COLO829 (cell line): ENCODE measurements at places on chromosomes 5 and 9.

DNA sequence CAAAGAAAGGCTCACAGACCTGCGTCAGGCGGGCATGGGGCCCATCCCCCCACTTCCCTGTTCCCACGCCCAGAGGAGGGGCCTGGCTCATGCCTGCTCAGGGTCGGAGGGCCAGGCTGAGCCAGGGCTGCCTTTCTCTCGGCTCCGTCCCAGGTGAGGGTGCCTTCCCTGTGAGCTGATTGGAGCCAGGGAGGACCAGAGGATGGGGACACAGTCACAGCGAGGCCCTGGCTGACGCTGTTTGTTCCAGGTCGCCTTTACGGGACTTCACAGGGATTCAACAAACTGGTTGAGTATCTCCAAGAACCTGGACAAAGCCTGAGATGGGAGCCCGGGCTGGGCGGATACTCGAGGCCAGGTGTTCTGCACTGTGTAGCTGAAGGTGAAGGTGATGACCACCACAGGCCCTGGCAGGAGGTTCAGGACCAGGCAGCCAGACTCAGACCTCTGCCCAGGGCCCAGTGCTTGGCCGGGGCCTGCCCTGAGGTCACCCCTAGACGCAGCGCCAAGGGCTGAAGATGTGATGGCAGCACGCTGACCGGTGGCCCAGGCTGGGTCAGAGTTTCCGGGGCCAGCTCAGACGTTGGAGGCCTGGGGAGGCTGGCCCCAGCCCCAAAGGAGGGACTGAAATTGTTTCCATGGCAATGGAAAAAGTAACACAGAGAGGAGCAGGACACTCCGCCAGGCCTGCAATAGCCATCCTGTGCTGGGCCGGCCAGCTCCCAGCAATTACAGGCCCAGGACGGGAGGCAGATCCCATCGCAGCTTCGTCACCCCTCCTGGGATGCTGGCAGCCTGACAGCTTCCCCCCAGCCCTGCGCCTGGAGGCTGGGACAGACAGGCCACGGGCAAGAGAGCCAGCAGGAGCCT, 65.3 kb upstream of the ADAMTS2 start:
- no peak for DNase-seq

- DNase-seq, result no peak
Observed at GRCh38 chr5:120228262-120229031, 235.7 kb upstream of the PRR16 start.

DNA sequence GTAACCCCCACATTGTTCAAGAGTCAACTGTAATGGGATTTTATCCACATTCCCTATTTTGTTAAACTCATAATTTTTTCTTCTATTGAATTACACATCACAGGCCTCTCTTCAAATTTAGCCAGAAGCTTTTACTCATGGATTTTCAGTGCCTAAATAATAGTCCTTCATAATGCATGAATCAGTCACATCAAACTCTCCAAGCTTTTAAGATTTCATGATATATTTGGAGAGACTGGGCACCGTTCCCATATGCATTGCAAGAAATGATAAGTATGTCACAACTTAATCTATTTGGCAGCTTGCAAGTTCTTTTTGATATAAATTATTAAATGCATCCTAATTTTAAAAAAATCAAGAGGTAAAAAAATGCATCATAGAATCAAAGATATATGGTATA, 465.9 kb downstream of the DMAC1 start:
- no peak for DNase-seq

DNA sequence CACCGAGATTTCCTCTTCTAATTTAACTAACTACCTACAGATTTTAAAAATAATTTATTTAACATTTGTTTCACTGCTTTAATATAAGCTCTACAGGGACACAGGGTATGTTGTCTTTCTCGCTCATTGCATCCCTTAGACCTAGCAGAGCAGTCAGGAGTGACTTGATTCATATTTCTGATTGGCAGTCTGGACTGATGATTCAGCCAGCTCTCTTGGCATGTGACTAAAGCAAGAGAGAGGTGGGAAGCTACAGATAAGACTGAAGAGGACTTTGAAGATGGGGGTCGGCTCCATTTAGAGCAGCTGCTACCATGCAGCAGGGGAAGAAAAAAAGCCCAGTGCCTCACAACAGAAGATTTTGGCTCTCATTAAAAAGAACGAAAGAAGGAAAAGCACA, 173.4 kb upstream of the STK32A start:
- no peak for DNase-seq

DNA sequence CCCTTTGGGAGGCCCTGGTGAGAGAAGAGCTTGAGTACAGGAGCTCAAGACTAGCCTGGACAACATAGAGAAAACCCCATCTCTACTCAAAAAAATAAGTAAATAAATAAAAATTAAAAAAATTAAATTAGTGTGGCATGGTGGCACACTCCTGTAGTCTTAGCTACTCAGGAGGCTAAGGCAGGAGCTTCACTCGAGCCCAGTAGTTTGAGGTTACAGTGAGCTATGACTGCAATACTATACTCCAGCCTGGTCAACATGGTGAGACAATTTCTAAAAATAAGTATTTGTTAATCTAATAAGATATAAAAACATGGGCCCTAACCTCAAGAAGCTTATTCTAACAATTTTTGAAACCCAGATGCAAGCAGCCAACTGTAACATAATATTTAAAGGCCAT, 7.6 kb downstream of the RNF38 start:
- DNase-seq, result no peak

- DNase-seq, result no peak
Observed at GRCh38 chr9:69379270-69379982, 54.4 kb downstream of the ENTREP1 start.

DNA sequence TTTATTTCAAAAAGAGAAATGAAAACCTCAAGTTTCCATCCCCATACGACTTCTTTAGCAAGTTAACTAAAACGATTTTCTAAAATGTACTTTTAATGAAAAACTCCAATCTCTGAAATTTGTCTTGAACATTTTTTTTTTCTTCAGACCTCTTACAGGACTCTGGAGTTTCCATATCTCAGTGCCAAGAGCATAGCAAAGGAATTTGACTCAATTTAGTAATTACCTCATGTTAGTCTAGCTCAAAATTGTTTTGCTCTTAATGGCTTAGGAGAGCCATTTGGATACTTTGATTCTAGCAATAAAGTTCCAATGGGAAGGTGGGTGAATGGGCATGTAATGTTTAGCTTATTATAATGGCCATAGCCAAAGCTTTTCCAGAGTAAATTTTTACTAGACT, 26.0 kb upstream of the SPATA31D4 start:
- DNase-seq, result no peak

DNA sequence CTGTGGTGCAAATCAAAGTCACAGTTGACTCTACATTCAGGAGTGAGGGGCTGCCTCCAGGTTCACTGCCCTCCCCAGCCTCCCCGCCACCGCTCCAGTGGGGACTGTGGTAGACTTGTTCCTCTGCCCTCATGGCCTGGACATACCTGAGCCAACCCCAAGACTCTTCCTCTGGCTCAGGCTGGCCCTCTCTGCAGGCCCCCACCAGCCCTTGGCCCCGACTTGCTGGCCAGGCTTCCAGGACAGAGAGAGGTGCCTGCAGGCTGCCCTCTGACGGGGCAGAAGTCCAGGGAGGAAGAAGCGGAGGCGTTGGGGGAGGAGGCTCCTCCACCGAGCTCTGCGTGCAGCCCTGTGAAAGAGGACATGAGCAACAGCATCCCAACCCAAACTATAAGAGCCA, 2.8 kb upstream of the SARDH start:
- no peak for DNase-seq

DNA sequence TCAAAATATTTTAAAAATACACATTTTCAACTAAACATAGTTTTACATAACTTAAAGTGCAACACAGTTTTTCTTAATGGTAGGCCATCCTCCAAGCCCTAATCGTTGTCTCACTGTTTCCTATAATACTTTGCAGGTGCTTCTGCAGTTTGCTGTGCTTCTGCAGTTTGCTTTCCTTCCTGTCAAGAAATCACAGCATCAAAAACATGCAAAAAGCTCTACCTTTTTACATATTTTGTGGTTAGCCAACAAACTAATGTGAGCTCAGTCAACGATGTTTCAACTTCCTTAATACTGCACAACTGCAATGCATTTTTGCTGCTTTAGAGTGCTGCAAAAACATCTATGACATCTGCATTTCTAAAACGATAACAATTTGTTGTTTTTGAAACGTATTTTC, 25.2 kb downstream of the EMB start:
- no peak for DNase-seq

DNA sequence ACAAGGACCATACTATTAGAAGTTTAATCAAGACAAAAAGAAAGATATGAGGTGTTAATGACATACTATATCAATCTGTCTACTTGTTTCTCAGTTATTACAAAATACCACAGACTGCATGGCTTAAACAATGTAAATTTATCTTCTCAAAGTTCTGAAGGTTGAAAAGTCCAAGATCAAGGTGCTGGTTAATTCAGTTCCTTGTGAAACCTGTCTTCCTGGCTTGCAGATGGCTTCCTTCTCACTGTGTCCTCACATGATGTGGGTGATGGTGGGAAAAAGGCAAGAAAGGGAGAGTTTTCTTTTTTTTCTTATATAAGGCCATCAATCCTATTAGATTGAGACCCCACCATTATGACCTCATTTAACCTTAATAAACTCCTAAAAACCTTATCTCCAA, 15.6 kb upstream of the SPINK14 start:
- no peak for DNase-seq

DNA sequence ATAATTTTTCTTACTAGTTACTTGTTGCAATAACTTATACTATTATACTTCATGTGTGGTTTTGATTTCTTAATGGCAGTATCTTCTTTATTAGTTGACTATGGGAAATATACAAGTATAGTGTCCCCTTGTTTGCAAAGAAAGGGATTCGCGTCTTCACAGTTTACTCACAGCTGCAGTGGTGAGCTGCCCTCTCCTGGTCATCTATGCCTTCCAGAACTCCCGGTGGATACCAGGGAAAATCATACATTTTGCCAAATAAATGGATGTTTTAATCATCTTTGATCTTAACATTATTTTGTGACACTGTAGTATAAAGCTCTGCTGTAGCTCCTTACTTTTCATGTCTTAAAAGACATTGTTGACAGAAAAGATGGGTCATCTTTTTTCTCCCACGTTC, 142.0 kb downstream of the ZCCHC7 start:
- peak; percentile 10 for DNase-seq

GRCh38 chr5:78505860-78506259, 142.7 kb downstream of the LHFPL2 start:
- DNase-seq, result no peak

DNA sequence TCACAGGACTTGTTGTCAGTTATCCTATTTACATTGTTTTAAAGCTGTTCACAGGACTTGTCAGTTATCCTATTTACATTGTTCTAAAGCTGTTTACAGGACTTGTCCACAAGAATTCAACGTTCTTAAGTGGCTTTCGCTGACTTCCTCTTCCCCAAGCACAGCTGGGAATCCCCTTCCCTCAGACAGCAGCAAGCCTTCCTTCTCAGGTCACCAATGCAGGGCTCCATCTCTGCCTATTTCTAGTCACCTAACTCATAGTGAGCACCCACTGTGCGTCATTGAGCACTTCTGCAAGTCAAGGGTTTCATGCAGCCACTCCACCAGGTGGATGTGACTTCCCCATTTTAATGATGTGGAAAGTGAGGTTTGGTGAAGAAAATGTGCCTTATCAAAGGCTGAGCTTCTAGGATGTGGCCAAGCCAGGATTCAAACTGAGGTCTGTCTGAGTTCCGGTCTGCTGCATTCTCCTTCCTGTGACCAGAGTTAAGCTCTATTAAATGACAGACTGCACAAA, 109.8 kb upstream of the ZNF462 start:
- DNase-seq, result no peak

DNA sequence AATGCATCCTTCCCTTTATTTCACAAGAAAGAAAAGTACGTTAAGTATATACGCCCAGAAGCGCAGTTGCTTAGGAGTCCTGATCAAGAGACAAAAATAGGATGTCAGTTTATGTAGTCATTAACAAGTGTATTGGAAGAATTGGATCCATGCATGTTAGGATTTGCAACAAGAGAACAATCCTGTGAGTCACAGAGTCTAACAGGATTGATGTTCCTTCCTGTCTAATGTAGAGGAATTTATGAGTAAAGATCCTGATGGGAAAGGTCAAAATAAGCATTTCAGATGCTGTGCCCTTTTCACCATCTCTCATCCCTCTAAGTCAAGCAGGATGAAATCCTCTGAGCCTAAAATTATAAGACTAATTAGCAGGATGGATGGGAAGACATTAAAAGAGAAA, 406.0 kb upstream of the GRIA1 start:
- DNase-seq, result no peak

DNA sequence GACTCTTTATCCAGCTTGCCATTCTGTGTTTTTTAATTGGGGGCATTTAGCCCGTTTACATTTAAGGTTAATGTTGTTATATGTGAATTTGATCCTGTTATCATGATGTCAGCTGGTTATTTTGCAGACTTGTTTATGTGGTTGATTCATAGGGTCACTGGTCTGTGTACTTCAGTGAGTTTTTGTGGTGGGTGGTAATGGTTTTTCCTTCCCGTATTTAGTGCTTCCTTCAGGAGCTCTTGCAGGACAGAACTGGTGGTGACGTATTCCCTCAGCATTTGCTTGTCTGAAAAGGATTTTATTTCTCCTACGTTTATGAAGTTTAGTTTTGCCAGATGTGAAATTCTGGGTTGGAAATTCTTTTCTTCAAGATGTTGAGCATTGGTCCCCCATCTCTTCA, 381.1 kb downstream of the MAN2A1 start:
- DNase-seq, result no peak

- no peak for DNase-seq
Observed at GRCh38 chr9:126127591-126127990, 199.0 kb upstream of the MVB12B start.

GRCh38 chr5:19179571-19179970, 808.4 kb downstream of the CDH18 start:
- DNase-seq, result no peak

DNA sequence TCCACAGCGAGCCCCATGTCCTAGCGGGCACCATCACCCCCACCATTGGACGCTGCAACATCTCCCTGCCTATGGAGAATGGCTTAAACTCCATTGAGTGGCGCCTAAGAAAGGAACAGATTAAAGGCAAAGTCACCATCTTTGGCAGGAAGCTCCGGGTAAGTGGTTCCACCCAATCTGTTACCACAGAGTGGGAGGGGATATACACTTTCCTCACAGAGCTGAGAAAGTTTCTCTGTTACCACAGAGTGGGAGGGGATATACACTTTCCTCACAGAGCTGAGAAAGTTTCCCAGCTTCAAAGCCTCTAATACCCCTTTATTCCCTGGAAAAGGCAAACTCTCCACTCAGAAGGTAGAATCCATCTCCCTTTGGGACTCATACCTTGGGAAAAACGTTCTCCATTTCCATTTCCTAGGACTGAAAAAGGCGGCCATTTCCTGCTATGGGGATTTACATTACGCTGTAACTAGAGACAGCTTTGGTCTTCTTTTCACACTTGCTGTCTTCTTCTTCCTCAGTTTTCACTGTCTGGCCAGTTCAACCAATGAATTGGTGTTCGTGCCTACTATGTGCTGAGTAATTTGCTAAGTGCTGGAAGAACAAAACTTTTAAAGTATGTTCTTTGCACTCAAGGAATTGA, 63.4 kb upstream of the WWC1 start:
- DNase-seq, result no peak

- DNase-seq, result no peak
Observed at GRCh38 chr5:146165460-146165859, 17.0 kb downstream of the LARS1 start.
